ENCODE measurements at places on chromosomes 2 and 18. TPM values are rescaled to one million over a fixed set of nuclear protein-coding genes. Genes with fewer than 3 reads are reported as not detected.

The WNT6 gene
- total RNA-seq: not detected

The OTOF gene
- total RNA-seq: 0.81 TPM

The FAM237A gene
- total RNA-seq: not detected

The CCL20 gene
- total RNA-seq: 0.65 TPM

The MOGAT1 gene
- total RNA-seq: not detected

The PROC gene
- not detected for total RNA-seq

The C2orf80 gene
- total RNA-seq: not detected

The RAX gene
- total RNA-seq: not detected

The CHMP1B gene
- total RNA-seq: 30.0 TPM

The SLC40A1 gene
- 5.2 TPM for total RNA-seq

The PLCL1 gene
- total RNA-seq: 21.2 TPM

The SLC14A1 gene
- 0.49 TPM for total RNA-seq

The RFTN2 gene
- 0.72 TPM for total RNA-seq

The DAW1 gene
- total RNA-seq: 8.7 TPM

The GAL3ST2 gene
- not detected for total RNA-seq

The ACADL gene
- total RNA-seq: not detected

The GLS gene
- total RNA-seq: 95.0 TPM

The KIF1A gene
- not detected for total RNA-seq

The PTH2R gene
- total RNA-seq: not detected

The KCNIP3 gene
- total RNA-seq: 4.4 TPM

The ANKRD30BL gene
- total RNA-seq: not detected

The SCTR gene
- total RNA-seq: not detected

The ERICH2 gene
- total RNA-seq: not detected

The SLC8A1 gene
- 6.5 TPM for total RNA-seq

The TEX44 gene
- total RNA-seq: not detected

The SNORC gene
- total RNA-seq: not detected

The IGFBP2 gene
- 15.9 TPM for total RNA-seq

The OTX1 gene
- total RNA-seq: not detected

The AQP12A gene
- total RNA-seq: not detected

The DLGAP1 gene
- total RNA-seq: 0.65 TPM

The ADAM17 gene
- total RNA-seq: 23.6 TPM

The ZFP36L2 gene
- total RNA-seq: 27.9 TPM

The KRTCAP3 gene
- not detected for total RNA-seq

The RNF125 gene
- total RNA-seq: 0.16 TPM

The ASXL3 gene
- not detected for total RNA-seq

The TTR gene
- total RNA-seq: not detected

The CFAP65 gene
- total RNA-seq: not detected

The FOSL2 gene
- total RNA-seq: 78.5 TPM

The UBE2E3 gene
- total RNA-seq: 65.2 TPM

The PID1 gene
- total RNA-seq: 20.6 TPM

The PCARE gene
- total RNA-seq: not detected

The RBFA gene
- 24.9 TPM for total RNA-seq

The TUBA4B gene
- not detected for total RNA-seq

The CDKL4 gene
- total RNA-seq: 1.3 TPM

The KIF5C gene
- total RNA-seq: 0.16 TPM

The AKAIN1 gene
- not detected for total RNA-seq

The CHAC2 gene
- 5.3 TPM for total RNA-seq

The TFCP2L1 gene
- not detected for total RNA-seq

The EPG5 gene
- total RNA-seq: 16.1 TPM

The WDR43 gene
- 34.0 TPM for total RNA-seq

The FN1 gene
- total RNA-seq: 27,606 TPM

The ERFE gene
- 24.2 TPM for total RNA-seq

The GULP1 gene
- total RNA-seq: 7.9 TPM

The MOB1A gene
- 68.8 TPM for total RNA-seq

The LYG2 gene
- total RNA-seq: not detected

The SULT1C3 gene
- total RNA-seq: not detected

Measured in cardiac atrium fibroblast (primary cell).